ENCODE measurements at places on chromosomes 6 and 20. TPM values are rescaled to one million over a fixed set of nuclear protein-coding genes. Genes with fewer than 3 reads are reported as not detected.

GRCh38 chr6:18585032-18585573 is 198.0 kb downstream of the RNF144B start:
- no peak overlapping the region for H3K4me3 ChIP-seq
- DNase-seq: no peak
- no peak overlapping the region for H3K27ac ChIP-seq
- H3K36me3 ChIP-seq: no peaks in the 10 kb centered on the region
- H3K27me3 ChIP-seq: no peaks in the 10 kb centered on the region

DNA sequence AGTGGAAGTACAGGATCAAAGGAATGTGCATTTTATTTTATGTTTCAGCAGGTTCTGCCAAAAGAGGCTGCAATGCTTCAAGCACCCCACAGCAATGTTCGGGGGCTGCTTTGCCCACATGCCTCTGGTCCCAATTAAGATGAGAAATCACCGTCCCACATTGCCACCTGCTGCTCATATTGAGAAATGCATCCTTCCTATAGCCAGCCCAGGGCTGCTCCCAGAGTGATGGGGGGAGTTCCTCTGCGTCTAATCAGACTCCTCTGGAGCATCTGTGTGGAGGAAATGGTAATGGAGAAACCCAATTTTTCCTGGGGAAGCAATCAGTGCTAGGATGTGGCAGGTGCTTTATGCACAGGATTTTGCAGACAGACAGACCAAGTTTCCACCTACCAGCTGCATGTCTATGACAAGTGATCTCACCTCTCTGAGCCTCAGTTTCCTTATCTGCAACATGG is 33.7 kb downstream of the PTGIS start:
- DNase-seq: no peak
- no peak overlapping the region for H3K4me3 ChIP-seq
- H3K27ac ChIP-seq: no peak overlapping the region
- no peaks in the 10 kb centered on the region for H3K4me1 ChIP-seq
- peaks cover 8% of the 10 kb centered on the region for H3K36me3 ChIP-seq

DNA sequence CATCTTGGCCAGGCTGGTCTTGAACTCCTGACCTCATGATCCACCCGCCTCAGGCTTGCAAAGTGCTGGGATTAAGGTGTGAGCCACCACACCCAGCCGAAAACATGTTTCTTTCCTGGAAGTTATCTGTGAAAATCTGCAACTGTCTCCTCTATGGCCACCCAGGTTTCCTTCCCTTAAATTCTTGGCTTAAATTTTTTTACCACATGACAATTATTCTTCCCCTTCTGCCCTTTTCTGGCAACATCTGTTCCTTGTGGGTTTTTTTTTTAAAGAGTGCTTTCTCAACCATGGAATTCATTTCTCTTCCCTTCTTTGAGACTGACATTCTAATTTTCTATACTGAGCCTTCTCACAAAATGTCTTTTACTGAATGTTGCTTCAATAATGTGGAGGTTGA is 59.6 kb downstream of the DOK5 start:
- DNase-seq: no peak
- no peaks in the 10 kb centered on the region for H3K36me3 ChIP-seq
- H3K4me3 ChIP-seq: no peak overlapping the region
- no peak overlapping the region for H3K27ac ChIP-seq

Gene XKR7
- not detected for total RNA-seq

Gene FAM162B
- 19.6 TPM for total RNA-seq

GRCh38 chr6:138219398-138219797 is 1.1 kb upstream of the PBOV1 start:
- no peaks in the 10 kb centered on the region for H3K4me1 ChIP-seq
- H3K27me3 ChIP-seq: no peaks in the 10 kb centered on the region
- DNase-seq: no peak
- H3K27ac ChIP-seq: no peak overlapping the region

- H3K27ac ChIP-seq: no peak overlapping the region
- peaks cover 8% of the 10 kb centered on the region for H3K4me1 ChIP-seq
- no peaks in the 10 kb centered on the region for H3K27me3 ChIP-seq
Measured at GRCh38 chr6:157094038-157094437, 229.3 kb downstream of the TMEM242 start.

Gene PPP1R16B
- total RNA-seq: 6.4 TPM

Gene SLC26A8
- not detected for total RNA-seq
